ENCODE measurements at places on chromosomes 1 and 21.

DNA sequence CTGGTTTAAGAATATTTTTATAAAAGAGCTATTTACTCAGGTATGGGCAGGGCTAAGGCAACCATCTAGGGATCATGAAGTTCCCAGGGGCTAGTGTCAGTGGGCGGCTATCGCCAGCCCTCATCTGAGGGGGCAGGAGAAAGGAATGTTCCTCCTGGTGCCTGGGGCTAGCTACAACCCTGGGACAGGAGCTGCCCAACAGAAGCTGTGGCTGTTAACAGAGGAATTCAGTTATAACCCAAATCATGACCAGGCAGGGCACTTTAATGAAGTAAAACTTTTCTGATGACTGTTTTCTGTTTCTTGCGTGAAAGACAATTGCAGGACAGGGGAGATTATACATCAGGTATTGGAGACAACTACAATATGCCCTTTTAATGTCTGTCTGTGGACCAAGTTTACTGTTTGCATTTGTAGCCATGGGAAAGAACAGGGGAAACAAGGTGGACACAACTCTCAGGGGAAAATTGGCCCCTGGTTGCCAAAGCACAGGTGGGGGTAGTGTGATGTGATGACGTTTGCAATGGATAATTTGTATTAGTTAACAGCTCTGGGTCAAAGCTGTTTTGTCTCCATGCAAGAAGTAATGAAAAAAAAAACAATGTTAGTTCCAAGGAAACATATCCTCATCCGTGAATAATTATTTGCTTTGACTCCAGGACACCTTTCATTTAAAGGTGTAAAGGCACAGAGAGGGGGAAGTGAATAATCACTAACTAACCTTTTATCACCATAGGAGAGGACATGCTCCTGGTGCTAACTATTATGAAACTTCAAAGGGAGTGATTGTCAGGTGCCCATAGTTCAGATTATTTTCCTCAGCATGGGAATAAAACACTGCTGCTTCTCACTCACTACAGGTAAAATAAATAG, 105.2 kb downstream of the TSEN15 start:
- DNase-seq = no peak

- no peak for DNase-seq
These were observed 47.4 kb upstream of the ENAH start for GRCh38 chr1:225700164-225700821.

GRCh38 chr1:155970531-155971167, 7.7 kb downstream of the ARHGEF2 start:
- no peak for DNase-seq

DNA sequence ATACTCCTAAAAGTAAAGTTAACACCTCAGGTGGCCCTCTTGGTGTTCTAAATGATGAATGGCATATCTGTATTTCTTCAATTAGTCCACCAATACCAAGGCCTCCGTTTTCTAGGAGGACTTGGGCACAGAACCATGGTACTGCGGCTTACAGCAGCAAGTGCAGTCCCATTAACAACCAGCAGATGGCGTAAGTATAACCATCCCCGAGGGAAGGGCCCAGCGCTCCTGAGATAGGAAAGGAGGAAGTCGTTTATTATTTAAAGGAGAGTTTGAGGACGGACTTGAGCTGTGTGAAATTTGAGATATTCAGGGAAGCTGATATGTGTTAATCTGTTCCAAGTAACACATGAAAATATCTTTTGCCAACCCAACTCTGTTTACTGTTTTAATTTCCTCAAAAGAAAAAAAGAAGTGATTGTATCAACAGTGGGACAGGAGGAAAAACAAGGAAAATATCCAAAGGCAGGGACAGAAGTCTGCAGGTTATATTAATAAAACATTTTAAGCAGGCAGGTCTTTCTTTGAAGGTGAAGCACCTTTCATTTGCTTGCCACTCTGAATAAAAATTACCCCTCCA, 37.7 kb upstream of the KCNJ15 start:
- peak; percentile 26 for DNase-seq

GRCh38 chr1:201553496-201554189, 14.7 kb downstream of the NAV1 start:
- no peak for DNase-seq

All from central memory CD4-positive, alpha-beta T cell (primary cell).